Stimulated activated CD8-positive, alpha-beta memory T cell treated with anti-CD3 and anti-CD28 coated beads, Interleukin-4, amount 100 ng/mL, for 1 hour (primary cell): ENCODE measurements at places on chromosomes 4 and X.

GRCh38 chrX:56764153-56764974 lies 35.3 kb downstream of the NBDY start:
- peak; percentile 23 for DNase-seq

GRCh38 chr4:142707401-142707800 lies 138.7 kb downstream of the INPP4B start:
- no peak for DNase-seq

- DNase-seq = no peak
These were observed 17.3 kb downstream of the STIM2 start for GRCh38 chr4:26877961-26878360.

GRCh38 chrX:7019555-7019954 lies 128.0 kb upstream of the STS start:
- DNase-seq = no peak

- no peak for DNase-seq
These were observed 235.6 kb downstream of the TRIML1 start for GRCh38 chr4:188374871-188375270.

GRCh38 chr4:55442541-55442940 lies 46.8 kb downstream of the TMEM165 start:
- DNase-seq = no peak

DNA sequence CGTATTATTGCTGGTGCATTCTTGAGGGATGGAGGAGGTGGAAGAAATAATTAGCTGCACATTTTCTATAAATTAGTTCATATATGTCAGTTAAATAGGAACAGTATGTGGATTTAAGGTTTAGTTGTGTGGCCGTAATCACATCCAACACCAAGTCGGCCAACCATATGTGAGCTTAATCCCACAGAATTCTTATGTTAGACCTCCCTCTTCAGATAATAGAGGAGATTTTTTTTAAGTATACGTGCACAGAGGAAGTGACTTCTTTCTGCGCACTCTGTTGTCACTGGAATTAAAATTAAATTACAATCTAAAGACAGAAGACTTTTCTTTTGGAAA lies 2.1 kb downstream of the SEPTIN11 start:
- no peak for DNase-seq
